ENCODE measurements at places on chromosomes 5 and 9.
A peak's percentile ranks its signal among the peaks of the same experiment; 100 is the strongest.

DNA sequence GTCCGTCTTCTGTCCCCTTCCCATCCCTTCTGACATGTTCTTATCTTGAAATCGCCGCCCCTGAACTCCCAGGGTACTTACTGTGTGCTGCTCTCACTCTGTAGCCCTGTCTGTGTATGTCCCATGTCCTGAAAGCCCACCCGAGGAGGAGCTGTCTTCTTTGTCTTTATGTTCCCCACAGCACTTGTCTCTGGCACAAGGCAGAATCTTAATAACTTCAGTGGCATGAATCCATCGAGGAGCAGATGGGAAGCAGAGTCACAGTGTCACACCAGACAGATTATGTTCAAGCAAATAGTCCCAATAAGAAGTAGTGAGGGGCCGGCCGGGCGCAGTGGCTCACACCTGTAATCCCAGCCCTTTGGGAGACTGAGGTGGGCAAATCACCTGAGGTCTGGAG is 29.7 kb upstream of the LTC4S start:
- no peak for DNase-seq

DNA sequence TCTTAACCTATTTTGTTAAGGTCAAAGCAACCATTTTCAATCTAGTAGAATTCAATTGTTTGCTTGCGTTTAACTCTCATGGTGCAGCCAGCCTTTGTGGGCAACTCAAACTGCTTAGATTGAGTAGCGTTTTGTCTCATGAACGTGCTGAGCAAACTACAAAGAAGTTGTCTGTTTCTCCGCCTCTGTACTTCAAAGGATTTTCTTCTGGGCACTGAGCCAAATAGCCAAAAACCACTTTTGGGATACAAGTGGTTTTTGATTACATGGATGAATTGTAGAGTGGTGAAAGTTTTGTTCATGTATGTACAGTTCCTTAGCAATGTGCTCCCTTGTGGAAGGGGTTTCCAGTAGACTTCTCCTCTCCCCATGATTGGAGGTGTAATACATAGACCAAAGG is 122.9 kb downstream of the CFAP90 start:
- no peak for DNase-seq

DNA sequence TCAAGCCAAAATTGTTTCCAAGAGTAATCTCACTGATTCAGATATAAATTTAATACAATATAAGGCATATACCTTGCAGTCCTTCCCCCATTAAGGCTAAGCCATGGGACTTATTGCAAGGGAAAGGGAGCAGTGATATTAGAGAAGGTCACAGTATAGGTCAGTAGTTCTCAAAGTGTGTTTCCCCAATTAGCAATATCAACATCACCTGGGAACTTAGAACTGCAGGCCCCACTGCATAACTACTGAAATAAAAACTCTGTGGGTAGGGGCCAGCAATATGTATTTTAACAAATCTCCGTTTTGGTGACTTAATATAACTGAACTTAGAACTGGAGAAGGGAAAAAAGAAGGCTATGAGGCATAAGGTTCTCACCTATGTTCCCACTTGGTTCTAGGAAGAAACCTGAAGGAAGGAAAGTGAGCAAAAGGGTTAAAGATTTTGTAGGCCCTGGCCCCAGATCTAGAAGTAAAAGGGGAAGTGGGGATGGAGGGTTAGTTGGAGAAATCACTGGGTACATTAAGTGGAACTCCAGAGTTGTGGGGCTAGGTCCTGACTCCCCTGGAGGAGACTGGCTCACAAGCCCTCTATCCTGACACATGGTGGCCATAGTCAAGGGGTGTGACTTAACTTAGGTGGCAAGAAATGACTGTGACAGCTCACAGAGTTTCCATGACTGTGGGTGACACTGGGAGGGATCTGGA is 40.7 kb downstream of the WDR36 start:
- DNase-seq = no peak

GRCh38 chr5:33901156-33901555 is 9.4 kb upstream of the ADAMTS12 start:
- DNase-seq = peak; percentile 52

DNA sequence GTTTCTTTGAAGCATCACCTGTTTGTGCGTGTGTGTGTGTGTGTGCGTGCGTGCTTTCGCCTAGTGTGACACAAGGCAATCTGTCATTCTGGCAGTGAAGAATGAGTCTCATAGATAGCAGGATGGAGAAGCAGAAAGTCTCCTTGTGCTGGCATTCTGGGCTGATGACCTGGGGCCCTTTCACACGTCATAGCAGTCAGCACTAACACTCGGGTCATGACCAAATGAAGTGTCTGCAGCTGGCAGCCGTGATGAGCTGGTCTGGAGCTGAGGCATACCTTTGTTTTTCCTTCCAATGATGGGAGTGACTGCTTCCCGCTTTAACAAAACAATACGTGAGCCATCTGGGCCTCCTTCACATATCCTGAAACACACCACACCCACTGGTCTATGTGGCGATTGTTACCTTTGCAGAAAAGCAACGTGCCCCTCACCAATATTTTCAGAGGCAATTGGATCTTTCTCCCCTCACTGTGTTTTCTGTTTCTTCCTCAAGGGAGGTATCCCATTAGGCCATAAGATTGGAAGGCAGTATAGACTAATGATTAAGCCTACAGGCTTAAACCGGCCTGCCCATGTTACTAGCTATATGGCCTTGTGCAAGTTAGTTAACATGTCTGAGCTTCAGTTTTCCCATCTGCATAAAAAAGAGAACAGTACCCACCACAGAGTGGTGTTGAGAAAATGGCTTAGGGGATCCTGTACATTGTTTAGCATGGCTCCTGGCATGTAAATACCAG is 88.8 kb downstream of the SREK1 start:
- peak; percentile 13 for DNase-seq

DNA sequence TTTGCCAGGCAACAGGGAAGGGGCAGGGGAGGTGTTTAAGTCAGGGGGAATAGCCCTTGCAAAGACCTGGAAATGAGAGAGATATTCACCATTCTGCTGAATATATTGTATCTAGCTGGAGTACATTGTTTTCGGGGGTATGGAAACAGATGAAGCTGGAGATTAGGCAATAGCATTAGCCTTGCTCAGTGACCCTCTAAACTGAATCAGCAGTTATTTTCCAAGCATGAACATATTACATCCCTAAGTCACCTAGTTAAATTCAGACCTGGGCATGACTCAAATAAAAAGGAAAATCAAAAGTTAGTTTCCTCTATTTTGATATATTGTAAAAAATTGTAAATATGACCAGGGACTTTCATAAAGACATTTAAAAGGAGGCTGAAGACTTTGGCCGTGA is 544.6 kb upstream of the TRPC7 start:
- no peak for DNase-seq

DNA sequence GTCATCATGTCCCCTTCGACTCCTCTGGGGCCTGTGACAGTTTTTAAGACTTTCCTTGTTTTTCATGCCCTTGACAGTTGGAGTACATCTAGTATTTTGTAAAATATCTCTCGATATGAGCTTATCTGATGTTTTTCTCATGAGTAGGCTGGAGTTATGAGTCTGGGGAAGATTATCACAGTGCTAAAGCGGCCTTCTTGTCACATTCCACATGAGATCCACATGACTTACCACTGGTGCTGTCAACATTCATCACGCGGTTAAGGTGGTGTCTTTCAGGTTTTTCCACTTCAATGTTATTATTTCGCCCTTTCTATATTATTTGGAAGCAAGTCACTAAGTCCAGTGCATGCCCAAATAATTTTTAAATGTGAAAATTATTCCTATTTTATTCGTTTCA is 17.1 kb upstream of the CAST start:
- DNase-seq = no peak

GRCh38 chr5:54785729-54786591 is 199.4 kb downstream of the ESM1 start:
- peak; percentile 28 for DNase-seq
